Activated naive CD8-positive, alpha-beta T cell treated with anti-CD3 and anti-CD28 coated beads, Interleukin-2, amount 50 U/mL, for 16 hours (primary cell): ENCODE measurements at places on chromosomes 7 and 10.

DNA sequence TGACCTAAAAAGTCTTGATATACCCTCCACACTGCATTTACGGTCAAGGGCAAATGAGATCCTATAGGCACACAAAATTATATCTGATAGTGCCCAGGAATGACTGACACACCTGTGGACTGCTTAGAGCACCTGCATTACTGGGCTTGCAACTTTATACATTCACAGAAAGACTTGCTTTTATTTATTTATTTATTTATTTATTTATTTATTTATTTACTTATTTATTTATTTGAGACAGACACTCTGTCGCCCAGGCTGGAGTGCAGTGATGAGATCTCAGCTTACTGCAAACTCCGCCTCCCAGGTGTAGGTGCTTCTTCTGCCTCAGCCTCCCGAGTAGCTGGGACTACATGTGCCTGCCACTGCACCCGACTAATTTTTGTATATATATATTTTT lies 6.5 kb upstream of the IFT22 start:
- DNase-seq, result no peak

DNA sequence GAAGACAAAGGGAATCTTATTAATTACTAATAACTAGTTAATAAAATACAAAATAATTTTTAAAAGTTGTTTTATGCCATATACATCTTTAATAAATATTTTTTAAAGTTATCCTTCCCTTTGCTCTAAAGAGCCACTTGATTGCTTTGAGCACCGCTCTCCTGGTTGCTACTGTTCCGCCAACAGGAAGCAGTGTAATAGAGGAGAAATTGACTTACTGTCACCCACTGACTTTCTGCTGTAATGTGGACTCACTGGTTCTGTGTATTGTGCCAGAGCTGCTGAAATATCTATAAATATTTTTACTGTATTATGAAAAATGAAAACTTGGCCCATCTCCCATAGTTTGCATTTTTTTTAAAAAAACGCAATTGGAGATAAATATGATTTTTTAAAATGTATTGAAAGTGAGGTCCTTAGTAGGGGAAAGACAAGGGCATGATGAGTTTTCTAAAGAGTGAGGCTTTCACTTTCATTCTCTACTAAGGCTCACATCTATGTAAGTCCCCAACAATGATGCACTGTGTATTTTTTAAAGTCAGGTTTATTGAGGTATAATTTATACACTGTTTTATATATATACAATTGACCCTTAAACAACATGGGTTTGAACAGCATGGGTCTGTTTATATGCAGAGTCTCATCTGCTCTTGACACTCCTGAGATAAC lies 100.5 kb downstream of the NPY start:
- DNase-seq, result no peak

- DNase-seq, result no peak
These were observed 37.2 kb downstream of the CHN2 start for GRCh38 chr7:29231671-29232232.

- no peak for DNase-seq
These were observed 450.7 kb downstream of the HTR7 start for GRCh38 chr10:90407131-90407530.

- DNase-seq, result no peak
These were observed 134.8 kb upstream of the KIF5B start for GRCh38 chr10:32190890-32191491.

- DNase-seq, result no peak
These were observed 5.5 kb downstream of the MYOZ1 start for GRCh38 chr10:73635781-73636180.

GRCh38 chr7:155725006-155725355 lies 80.5 kb downstream of the RBM33 start:
- no peak for DNase-seq

- DNase-seq, result no peak
These were observed 3.7 kb downstream of the ZNF680 start for GRCh38 chr7:64559206-64559605.

DNA sequence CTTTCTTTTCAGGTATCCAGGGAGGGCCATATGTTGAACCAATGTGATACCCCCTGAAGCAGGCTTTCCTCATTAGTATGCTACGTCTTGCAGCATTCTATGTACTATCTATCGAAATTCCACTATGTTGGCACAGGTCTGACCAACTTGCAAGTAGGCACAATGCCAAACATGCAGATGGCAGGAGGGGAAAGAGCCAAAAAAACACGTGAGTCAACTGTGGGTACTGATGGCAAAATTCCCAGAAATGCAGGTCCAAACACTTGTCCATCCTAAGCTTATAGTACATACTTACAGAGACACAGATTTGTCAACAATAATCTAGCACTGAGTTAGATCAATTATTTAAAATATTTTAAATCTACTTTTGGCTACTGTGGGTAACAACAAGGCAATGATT lies 394.9 kb downstream of the DGKB start:
- DNase-seq, result no peak

DNA sequence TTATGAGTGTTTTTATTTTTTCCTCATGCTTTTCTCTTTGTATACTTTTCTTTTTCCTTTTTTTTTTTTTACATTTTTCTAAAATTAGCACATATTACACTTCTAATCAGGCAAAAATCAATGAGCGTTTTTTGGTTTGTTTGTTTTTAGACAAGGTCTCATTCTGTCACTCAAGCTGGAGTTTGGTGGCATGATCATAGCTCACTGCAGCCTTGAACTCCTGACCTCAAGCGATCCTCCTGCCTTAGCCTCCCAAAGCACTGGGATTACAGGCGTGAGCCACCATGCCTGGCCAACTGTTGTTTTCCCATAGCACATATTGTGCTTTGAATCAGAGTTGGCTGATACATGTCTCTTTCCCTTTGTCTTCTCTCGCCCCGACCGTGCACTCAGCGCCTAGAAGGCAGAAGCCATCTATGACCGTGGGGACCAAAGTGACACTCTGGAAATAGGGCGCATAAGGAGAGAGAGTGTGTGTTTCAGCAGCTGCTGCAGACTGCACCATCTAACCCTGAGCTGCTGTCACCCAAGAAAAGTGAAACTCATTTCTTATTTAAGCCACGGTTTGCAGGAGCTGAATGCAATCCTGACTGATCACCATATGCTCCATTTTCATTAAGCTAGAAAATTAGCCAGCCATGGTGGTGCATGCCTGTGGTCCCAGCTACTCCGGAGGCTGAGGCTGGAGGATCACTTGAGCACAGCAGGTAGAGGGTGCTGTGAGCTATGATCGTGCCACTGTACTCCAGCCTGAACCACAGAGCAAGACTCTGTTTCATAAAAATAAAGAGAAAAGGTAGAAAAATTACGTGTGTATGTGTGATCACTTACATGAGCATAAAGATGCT lies 41.4 kb upstream of the GTF2I start:
- no peak for DNase-seq

DNA sequence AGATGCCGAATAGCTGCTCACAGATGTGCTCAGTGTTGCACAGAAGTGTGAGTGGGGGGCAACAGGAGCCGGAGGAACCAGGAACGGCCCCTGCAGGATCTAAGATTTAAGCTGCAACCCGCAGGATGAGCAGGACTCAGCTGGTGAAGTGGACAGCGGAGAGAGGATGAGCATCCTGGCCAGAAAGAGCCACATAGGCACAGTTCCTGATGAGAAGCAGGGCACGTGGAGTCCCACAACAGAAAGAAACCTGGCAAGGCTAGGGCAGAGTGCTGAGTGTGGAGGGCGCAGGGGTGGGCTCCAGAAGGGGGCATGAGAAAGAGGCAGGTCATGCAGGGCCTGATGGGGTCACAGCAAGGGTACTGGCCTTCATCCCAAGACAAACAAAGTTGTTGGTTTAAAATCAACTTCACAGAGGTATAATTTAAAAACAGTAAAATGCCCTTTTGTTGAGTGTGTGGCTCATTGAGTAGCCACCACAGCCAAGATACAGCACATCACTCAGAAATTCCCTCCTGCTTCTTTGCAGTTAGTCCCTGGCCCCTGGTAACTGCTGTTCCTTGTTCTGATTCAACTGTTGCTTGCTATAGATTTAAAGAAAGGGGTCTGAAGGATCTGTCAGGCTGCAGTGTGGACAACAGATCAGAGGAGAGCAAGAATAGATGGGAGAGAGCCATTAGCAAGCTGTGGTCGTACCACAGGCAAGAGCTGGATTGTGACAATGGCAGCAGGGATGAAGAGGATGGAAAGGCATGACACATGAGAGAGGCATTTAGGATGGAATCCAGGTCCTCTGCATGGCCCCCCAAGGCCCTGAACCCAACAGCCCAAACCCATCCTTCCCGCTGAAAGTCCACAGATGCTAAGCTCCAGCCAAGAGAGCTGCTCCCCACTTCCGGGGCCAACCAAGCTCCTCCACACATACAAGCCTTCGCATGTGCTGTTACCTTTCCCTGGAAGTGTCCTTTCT lies 53.1 kb upstream of the OSBPL3 start:
- no peak for DNase-seq

DNA sequence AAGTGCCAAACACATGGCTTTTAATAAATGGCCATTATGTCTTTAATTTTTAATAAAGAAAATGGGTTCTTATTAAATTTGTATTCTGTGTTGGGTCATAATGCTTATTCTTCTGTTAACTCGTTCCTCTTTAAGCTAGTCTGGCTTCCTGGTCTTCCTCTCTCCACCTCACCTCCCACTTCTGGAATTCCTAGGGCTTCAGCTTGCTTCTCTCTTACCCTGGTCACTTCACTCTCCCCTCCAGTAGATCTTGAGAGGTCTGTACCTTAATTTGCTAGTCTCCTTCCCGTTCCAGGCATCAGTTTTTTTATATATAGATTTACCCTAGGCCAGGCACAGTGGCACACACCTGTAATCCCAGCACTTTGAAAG lies 111.2 kb downstream of the RALA start:
- DNase-seq, result no peak

DNA sequence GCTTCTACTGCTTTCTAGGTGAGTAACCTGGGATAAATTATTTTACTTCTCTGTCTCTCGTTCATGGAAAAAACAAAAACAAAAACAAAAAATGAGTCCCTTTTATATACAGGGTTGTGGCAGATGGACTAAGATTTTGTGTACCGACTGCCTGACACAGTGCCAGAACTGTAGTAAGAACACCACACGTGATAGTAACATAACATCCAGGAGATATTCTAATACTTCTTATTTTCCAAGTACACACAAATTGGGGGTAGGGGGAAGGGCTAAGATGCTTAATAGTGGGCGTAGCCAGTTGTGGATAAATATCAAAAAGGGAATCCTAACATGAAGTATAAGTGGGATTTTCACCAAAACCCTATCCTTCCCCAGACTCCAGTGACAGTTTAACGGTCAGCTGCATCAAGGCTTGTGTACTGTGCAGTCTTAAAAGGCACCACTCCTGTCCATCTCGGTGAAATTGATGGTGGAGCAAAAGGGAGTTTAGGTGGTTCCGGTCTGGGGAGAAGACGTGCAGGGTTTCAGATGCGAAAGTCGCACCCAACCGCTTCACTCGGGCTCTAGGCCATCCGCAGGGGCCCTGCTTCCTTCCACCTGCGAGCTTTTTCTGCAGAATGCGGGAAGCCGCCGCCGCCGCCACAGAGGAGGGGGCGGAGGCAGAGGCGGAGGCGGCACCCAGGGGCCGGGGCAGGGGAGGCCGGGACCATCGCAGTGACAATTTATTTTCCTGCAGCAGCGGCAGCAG lies at the start of gene STAMBPL1:
Gene STAMBPL1, plus strand, starts transcription at position 712 of the 748 bp plus-strand sequence. CDS start 21,464 bp downstream, outside the sequence.
- peak; percentile 31 for DNase-seq

DNA sequence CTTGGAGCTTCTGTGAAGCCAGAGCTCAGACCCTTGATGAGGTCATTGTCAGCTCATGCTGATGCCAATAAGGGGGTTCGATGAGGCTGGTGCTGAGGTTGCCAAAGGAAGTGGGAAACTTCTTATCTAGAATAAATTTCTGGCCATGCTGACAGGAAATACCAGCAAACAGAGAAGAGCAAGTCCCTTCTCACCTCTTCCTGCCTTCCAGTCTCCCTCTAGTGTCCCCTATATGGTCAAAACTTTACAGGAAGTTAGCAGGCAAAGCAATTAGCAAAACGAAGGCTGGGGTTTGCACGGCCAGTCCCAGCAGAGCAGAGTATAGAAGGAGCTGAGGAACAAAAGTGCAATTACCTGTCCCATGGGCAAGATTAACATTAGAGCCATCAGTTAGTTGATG lies 15.1 kb upstream of the NEUROG3 start:
- DNase-seq, result no peak

DNA sequence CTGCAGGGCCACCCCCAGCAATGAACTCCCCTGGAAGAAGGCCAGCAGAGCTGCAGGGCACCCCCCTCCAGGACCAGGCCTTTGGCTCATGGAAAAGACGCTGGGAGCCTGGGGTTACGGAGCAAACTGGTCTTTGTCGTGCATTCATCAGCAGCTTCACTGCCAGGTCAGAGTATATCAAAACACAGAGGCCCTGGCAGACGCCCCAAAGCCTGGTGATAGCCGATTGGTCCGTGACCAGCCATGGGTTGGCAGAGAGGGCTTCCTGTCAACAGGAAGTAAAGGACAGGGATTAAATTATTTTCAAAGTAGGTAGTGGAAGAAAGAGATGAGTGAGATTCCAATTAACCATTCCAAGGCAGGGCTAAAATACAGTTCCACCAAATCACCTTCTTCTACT lies 9.0 kb downstream of the PRKAG2 start:
- no peak for DNase-seq

DNA sequence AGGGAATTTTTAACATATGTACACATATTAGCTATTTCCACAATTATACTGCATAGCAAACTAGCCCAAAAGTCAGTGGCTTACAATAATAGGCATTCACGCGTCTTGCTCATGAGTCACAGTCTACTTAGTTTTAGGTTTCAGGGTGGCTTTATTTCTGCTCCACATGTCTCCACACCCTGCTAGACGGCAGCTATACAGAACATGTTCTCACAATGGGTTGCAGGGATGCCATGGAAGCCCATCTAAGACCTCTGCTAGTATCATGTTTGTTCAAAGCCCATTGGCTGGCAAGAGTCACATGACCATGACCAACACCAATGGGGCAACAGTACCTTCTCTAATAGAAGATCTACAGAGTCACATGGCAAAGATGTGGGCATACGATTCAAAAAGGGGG lies 96.3 kb upstream of the NEBL start:
- DNase-seq, result no peak

GRCh38 chr10:102997998-102998397 lies 79.9 kb downstream of the CNNM2 start:
- DNase-seq, result no peak

GRCh38 chr7:142125256-142125955 lies 13.9 kb downstream of the MGAM2 start:
- no peak for DNase-seq

- DNase-seq, result peak; percentile 81
These were observed 57.3 kb upstream of the CCDC71L start for GRCh38 chr7:106717955-106718871.

DNA sequence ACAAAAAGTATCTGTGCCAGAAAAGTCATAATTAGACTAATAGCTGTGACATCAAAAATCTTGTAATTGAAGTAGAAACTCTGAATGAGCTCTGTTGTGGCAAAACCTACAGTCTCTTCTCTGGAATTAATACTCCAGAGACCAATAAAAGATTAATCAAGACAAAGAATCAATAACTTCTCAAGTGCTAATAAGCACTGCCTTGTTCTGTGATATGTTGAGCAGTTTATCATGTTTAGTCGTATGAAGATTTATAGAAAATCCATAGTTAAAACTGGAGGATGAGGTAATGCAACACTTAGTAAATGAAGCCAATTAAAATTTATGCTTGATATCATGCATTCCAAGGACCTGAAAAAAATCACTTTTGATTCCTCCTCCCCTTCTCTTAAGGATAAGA lies 72.3 kb upstream of the RNF32 start:
- no peak for DNase-seq
